ENCODE measurements at places on chromosomes 2 and 18.
A peak's percentile ranks its signal among the peaks of the same experiment; 100 is the strongest.

GRCh38 chr2:22213237-22213636 is 1089.5 kb downstream of the TDRD15 start:
- no peak for DNase-seq

GRCh38 chr2:61670591-61671501 is 132.7 kb upstream of the XPO1 start:
- no peak for DNase-seq

DNA sequence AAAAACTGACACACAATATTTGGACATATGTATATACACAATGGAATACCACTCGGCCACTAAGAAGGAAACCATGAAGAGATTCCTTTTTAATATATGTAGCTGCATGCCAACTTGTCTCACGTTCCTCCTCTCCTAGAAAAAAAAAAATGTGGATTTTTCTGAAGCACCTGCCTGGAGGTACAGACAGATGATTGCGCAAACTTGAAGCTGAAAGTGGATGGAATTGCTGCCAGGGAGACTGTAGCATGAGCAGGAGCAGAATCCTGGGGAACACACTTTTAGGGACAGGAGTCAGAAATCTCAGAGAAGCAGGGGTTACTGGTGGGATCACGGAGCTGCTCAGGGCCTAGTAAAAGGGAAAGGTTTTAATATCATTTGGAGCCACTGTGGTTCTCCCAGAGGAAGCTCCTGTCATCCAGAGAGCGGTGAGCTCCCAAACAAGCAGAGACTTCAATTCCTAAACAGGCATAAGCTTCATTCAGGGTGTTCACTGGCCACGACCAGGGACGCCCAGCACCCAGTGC is 640 bp upstream of the SPR start:
- no peak for DNase-seq

DNA sequence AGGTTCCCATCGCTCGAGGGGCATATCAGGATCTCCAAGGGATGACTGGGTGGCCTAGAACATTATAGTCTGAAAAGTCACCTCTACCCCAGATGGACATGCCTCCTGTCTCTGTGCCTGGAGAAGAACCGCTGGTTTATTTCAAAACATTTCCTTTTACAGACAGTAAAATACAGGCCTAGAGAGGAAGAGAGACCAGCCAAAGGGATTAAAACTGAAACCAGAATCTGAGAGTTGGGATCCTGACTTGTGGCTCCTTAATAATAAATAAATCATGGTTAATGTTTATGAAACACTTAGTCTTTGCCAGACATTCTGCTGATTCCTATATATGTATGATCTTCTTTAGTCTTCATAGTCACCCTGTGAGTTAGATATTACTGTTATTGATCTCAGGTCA is 153.7 kb downstream of the DDX1 start:
- no peak for DNase-seq

GRCh38 chr2:109473616-109474318 is 140.0 kb downstream of the SEPTIN10 start:
- no peak for DNase-seq

DNA sequence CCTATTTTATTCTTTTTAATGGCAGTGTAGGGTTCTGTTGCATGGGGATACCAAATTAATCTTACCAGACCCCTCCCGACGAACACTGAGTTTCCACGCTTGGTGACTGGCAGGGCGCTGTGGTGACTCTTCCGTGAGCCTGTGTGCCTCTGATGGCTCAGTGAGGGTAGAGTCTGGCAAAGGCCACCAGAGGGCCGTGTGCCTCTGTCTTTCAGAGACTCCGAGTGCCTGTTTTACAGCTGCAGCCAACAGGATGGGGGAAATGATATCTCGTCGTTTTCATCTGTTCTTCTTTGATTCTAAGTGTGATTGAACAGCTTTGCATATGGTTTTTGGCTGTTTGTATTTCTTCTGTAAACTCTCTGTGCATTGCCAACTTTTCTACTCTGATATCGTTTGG is 99.8 kb downstream of the ZNF236 start:
- DNase-seq = peak; percentile 19

GRCh38 chr2:32632089-32632488 is 4.2 kb downstream of the TTC27 start:
- no peak for DNase-seq

- no peak for DNase-seq
Observed at GRCh38 chr2:149861034-149861433, 273.5 kb upstream of the MMADHC start.

DNA sequence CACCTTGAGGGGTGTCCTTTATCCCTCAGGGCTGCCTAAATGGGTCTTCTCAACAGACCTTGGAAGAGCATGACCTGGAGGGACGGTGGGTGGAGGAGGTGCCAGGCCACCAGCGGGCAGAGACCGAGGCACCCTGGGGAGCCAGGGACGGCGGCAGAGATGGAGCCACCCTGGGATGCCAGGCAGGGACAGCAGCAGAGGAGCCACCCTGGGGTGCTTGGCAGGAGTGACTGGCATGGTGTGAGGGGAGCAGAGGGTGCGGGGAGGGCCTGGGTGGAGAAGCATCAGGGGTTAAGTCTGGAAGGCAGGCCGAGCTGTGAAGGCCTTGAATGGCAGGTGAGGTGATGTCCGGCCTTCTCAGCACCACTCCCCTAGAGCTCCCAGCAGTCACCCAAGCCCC is 56.1 kb downstream of the CIB4 start:
- DNase-seq = no peak

GRCh38 chr2:178418426-178418825 is 32.5 kb downstream of the PRKRA start:
- no peak for DNase-seq

GRCh38 chr2:210224591-210224940 is 681 bp downstream of the ACADL start:
- no peak for DNase-seq

- no peak for DNase-seq
Observed at GRCh38 chr2:241897231-241897916, 27.8 kb downstream of the RTP5 start.

DNA sequence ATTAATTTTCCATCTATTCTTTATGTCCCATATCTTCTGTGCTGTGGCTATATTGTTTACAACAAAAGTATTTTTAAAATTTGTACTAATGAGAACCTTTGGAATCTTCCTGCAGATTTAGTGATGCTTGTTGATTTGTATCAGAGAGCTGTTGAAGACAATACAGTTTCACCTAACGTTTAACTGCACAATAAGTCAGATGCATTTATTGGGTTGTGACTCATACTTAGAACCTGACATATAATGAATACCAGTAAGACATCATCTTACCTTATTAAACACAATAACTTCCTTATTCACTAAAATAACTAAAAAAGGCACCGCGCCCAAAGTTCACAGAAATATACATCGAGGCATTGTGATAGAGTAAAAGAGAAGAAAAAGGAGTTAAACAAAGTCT is 43.8 kb upstream of the IL1R1 start:
- DNase-seq = no peak

DNA sequence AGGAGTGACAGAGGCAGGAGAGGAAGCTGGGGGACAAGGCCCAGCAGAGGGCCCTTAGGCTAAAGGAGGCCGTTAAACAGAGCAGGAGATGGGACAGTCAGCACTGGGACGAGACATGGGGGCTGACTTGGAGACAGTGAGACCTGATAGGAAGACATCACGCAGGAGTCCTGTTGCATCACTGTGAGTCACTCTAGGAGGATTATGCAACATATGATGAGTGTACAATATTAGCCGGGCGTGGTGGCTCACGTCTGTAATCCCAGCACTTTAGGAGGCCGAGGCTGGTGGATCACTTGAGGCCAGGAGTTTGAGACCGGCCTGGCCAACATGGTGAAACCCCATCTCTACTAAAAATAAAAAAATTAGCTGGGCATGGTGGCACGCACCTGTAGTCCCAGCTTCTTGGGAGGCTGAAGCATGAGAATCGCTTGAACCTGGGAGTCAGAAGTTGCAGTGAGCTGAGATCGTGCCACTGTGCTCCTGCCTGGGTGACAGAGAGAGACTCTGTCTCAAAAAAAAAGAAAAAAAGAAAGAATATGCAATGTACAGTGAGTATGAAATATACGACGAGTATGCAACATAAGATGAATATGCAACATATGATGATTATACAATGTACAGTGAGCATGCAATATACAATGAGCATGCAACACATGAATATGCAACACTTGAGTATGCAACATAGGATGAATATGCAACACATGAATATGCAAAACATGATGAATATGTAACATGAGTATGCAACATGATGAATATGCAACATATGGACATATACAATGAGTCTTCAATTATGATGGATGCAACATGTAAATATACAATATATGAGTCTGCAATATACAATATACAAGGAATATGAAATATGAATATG is 83.3 kb upstream of the ID2 start:
- no peak for DNase-seq

- DNase-seq = no peak
Observed at GRCh38 chr18:48711651-48712486, 173.0 kb downstream of the CTIF start.

GRCh38 chr18:43719267-43719795 is 442.0 kb upstream of the SYT4 start:
- no peak for DNase-seq

DNA sequence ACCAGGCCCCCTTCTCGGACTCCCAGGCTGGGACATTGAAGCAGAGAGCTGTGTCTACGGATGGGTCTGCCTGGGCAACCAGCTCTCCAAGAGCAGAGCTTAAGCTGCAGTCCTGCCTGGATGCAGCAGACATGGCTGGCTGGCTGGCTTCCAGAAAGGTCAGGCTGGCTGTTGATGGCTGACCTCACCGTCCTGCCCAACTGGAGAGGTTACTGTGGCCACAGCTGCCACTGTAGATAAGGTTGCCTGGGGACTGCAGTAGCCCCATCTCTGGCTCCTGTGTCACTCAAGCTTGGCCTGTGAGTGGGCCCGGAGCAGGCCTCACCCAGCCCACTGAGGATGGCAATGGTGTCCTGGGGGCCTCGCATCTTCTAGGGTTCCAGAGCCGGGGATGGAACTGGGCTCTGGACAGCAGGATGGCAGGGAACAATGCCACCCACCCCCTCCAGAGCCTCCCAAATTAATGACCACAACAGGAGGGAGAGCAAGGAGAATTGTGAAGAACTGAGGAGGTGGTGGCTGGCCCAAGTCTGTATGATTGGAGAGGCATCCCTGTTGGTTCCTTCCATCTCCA is 37.0 kb upstream of the FOSL2 start:
- DNase-seq = no peak

GRCh38 chr2:222998459-222998858 is 53.5 kb upstream of the KCNE4 start:
- no peak for DNase-seq

GRCh38 chr2:39521876-39522517 is 84.9 kb upstream of the MAP4K3 start:
- no peak for DNase-seq

- DNase-seq = no peak
Observed at GRCh38 chr2:161033059-161033660, 127.1 kb upstream of the TANK start.

- no peak for DNase-seq
Observed at GRCh38 chr2:172457536-172457935, 30.1 kb downstream of the ITGA6 start.

DNA sequence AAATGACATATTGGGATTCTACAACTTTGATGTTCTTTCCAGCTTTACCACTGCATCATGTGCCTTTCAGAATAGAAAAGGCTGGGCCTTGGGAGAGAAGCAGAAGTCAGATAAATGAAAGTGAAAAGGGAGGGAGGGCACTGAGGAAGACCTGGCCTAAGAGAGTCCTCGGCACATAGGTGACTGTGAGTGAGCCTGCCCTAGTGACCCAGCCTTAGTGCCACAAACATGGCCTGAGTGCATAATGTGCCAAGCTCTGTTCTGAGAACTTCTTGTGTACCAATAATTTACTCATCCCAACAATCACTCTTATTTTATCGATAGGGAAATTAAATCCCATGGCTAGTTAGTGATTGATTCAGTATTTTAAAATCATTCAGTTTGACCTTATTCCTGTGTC is 436.6 kb downstream of the LRP1B start:
- DNase-seq = no peak

DNA sequence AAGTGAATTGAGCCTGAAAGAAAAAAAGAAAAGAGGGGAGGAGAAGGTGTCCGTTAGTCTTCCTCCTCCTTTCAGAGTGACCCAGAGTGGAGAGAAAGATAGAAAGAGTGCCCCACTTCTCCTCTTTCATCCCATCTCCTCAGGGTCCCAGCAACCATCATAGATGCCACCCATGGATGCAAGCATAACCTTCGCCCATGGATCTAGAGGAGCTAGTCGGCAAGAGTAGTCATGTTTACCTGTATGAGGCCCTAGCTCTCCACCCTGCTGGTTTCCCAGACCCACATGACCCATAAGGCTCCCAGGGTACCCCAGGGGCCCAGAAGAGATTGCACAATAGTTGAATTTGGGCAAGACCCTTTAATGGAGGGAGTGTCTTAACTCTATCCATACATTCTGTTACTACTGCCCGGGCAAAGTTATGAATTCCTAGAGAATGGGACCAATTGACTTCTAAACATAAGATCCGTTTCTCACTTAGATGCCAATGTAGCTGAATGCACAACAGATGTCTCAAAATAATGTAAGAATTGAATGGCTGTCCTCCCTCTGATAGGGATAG is 56.1 kb upstream of the CDCA7 start:
- no peak for DNase-seq

DNA sequence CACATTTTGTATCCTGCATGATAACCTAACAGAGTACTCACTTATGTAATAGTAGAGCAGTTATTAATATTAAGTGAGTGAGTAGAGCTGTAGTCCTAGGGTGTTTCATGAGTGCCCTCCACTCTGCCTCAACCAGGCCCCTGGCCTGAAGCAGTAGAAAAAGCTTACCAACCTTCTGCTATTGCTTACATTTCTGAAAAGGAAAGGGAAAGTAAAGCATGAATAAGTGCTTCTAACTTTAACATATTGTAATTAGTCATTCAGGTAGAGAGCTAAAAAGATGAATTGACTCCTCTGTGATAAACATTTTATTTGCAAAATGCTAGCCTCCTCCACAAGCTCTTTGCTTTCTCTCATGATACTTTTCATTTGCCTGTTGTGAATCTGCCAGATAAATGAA is 94.7 kb upstream of the RPE start:
- DNase-seq = no peak

DNA sequence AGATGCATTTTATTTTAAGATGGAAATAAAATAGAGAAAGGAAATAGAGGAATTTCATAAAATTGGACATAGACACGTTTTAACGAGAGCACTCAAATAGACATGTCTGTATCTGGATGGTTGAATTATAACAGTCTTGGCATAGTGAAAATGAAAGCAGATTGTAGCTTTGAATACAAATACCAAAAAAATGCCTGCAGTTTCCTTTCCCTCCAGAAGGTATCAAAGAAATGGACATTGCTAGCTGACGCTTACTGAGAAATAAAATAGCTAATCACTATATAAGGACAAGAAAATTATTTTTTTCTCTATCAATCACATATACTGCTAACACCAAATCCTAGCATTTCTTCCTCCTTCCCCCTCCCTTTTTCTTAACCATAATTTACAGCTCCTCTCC is 11.4 kb upstream of the MAPRE2 start:
- DNase-seq = no peak

GRCh38 chr2:217973008-217973787 is 29.6 kb downstream of the TNS1 start:
- DNase-seq = no peak

DNA sequence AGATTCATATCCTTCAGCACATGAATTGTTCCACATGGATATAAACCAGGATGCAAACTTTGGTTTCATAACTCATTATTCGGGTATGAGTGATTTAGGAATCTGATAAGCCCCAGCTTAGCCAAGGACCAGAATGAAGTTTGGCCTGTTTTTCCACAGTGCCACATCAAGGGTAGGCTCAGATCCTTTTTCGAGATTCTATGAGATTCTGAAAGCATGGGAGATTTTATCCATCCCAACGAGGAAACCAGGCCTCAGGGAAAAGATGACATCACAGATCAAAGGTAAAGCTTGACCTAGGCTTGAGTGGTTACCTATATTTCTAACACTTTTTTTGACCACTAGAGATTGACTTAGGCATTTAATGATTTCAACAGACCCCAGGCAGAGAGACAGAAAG is 590.8 kb upstream of the PKDCC start:
- DNase-seq = no peak

Data from stimulated activated CD4-positive, alpha-beta T cell treated with anti-CD3 and anti-CD28 coated beads, Interleukin-15, amount 100 ng/mL, for 1 hour (primary cell).